Activated CD4-positive, alpha-beta T cell treated with anti-CD3 and anti-CD28 coated beads, Interleukin-10, Interleukin-2, amounts not matched to agents 100 ng/mL and 50 ng/mL, durations not matched to agents 16 hours and 8 hours (primary cell): ENCODE measurements at places on chromosomes 13 and 19.

DNA sequence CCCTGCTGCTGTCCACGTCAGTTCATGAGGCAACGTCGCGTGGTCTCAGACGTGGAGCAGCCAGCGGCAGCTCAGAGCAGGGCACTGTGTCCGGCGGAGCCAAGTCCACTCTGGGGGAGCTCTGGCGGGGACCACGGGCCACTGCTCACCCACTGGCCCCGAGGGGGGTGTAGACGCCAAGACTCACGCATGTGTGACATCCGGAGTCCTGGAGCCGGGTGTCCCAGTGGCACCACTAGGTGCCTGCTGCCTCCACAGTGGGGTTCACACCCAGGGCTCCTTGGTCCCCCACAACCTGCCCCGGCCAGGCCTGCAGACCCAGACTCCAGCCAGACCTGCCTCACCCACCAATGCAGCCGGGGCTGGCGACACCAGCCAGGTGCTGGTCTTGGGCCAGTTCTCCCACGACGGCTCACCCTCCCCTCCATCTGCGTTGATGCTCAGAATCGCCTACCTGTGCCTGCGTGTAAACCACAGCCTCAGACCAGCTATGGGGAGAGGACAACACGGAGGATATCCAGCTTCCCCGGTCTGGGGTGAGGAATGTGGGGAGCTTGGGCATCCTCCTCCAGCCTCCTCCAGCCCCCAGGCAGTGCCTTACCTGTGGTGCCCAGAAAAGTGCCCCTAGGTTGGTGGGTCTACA lies 6.6 kb downstream of the FSTL3 start:
- DNase-seq, result no peak

GRCh38 chr13:44188257-44188656 lies 185.4 kb upstream of the SERP2 start:
- no peak for DNase-seq

DNA sequence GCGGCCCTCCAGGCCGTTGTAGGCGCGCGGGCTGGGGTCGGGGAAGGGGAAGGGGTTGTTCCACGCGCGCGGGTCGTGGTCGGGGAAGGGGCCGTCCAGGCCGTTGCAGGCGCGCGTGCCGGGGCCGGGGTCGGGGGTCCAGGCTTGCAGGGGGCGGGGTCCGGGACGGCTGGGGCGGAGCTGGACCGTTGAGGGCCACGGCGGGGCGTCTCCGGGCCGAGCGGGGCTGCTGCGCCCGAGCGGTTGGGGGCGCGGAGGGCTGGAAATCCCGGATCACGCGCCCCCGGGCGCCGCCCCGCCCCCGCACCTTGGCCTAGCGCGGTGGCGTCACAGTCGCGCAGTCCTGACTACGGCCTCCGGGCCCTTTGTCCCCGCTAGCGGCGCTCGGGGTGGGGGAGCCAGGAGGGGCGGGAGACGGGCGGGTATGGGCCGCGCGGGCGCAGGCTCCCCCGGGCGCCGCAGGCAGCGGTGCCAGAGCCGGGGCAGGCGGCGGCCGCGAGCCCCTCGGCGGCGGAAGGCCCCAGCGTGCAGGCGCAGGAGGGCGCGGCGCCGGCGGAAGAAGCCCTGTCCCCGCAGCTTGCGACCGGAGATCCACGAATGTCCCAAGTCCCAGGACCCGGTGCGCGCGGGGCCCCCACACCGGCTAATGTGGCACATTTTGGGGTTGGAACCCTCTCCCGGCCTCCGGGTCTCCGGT lies 665 bp downstream of the GPX4 start:
- DNase-seq, result peak; percentile 73

DNA sequence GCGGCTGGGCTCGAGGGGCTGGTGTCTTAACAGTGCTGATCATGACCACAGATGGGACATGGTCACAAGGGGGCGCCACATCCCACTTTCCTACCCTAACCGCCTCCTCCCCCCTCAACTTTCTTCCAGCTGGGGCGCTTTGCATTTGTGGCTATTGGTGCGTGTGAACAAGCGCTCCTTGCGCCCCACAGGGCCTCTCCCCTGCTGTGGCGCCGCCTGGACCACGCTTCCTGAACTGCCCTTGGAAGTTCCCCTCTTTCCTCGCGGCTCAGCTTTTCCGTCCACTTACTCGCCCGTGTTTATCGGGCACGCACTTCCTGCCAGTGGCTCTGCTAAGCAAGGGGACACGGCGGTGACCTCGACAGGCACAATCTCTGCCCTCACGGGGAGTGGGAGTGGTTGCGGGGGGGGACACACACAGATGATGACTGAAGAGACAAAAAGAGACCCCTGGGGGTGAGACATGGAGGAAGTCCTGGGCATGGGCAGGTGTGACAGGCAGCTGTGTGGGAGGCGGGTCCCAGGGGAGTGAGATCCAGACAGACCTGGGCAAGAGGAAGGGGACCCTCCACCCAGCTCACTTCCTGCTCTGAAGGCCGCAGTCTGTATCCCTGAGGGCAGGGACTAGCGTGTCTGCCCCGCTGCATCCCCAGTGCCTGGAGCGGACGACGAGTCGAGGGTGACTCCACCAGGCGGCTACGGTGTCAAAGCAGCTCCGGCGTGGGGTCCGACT lies 40.3 kb downstream of the ZNF787 start:
- peak; percentile 71 for DNase-seq

DNA sequence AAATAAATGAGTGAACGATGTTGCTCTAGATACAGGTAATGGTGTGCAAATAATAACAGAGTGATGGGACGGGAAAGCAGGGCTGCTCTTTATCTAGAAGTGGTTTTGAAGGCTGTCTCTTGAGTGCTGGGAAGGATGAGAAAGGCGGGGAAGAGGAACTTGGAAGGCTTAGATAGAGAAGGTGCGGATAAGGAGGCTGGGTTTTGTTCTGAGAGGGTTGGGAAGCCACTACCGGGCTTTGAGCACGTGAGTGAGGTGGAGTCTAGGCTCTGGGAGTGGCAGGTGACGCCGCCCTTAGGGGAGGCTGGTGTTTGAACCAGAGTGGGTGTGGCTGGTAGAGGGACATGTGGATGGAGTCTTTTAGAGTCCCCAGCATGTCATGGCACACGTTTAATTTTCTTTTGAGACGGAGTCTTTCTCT lies 811 bp downstream of the ARMC6 start:
- peak; percentile 90 for DNase-seq

GRCh38 chr19:33273065-33273736 lies 29.1 kb downstream of the CEBPA start:
- DNase-seq, result no peak
